ENCODE measurements at places on chromosomes 12 and 14.

DNA sequence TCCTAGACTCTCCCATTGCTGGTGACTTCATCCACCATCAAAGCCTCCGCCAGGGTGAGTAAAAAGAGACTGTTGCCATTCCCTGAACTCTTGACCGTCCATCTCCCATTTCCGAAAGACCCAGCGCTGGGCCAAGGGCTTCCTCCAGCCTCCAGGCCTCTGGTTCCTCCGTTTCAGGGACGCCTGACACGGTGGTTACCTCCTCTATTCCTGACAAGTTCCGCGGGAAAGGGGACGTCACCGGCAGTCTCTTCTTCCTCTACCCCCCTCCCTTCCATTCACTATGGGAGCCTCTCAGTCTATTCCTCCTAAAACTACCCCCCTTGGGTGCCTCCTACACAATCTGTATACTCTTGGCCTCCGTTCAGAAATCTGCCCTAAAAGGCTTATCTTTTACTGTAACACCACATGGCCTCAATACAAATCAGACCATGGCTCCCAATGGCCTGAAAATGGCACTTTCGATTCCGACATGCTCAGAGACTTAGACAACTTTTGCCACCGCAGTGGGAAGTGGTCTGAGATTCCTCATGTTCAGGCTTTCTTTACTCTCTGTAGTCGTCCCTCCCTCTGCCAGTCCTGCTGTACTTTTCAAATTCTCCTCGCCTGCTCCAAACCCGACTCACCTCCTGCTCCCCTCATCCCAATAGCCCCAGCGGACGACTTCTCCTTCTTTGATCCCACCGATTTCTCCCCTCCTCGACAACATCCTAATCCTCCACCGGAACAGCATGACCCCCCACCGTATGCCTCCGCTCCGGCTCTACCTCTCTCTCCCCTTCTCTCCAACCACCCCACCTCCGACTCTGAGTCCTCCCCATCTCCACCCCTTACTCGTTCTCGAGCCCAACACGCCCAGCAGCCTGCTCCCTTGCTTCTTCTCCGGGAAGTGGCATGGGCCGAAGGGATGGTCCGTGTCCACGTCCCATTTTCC is 70.4 kb downstream of the MOK start:
- DNase-seq = no peak

DNA sequence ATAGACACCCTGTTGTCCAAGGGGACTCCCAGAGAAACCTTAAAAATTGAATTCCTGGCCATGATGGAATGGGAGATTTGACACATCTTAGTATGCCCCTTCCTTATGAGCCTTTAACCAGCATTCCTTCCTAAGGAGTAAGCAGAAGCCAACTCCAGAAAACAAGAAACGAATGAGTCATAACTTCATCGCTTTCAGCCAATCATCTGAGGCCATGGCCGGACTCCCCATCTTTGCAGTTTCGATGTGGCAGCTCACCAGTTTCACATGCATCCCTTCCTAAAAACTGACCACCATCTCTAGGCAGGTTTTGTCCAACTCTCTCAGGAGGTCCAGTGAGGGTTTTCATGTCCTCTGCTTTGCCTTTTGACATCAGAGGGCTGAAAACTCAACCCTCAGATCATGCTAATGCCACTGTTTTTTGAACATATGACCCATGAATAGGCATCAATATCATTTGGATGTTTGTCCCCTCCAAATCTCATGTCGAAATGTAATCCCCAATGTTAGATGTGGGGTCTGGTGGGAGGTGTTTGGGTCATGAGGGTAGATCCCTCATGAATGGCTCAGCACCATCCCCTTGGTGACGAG is 19.9 kb downstream of the DAAM1 start:
- DNase-seq = no peak

- no peak for DNase-seq
Observed at GRCh38 chr14:61362072-61362750, 40.8 kb downstream of the PRKCH start.

DNA sequence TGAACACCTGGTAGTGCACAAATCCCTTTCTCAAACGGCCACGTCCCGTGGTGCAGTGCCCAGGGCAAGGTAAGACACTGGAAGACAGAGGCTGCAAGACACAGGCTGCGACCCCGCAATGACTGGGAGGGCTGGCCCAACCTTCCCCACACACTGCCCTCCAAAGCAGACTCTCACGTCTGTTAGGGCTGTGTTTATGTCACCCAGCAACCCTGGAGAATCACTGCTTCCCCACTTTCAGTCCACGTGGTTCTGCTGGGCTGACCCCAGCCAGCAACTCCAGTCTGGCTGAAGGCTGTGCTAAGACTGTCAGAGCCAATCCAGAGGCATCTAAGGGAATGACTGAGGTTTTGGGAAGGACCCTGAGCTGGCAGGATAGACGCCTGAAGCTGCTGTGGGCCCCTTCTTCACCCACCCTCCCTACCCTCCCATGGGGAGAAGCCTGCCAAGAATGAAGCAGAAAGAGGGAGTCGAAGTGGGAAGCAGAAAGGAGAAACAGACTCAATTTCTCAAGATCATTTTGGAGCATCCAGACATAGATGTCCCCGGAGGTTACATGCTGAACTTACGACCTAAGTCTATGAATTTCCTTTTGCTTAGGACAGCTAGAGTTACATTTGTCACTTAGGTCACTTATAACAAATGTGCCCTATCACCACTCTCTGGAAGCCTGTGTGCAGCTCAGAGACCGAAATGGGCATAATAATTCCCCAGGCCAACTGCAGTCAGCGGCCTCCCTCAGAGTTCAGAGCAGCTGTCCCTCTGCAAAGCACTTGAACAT is 11.7 kb downstream of the KDM2B start:
- peak; percentile 82 for DNase-seq

- no peak for DNase-seq
Observed at GRCh38 chr14:71478542-71478941, 453.7 kb upstream of the RGS6 start.

- no peak for DNase-seq
Observed at GRCh38 chr14:58954052-58954451, 234.4 kb upstream of the DAAM1 start.

DNA sequence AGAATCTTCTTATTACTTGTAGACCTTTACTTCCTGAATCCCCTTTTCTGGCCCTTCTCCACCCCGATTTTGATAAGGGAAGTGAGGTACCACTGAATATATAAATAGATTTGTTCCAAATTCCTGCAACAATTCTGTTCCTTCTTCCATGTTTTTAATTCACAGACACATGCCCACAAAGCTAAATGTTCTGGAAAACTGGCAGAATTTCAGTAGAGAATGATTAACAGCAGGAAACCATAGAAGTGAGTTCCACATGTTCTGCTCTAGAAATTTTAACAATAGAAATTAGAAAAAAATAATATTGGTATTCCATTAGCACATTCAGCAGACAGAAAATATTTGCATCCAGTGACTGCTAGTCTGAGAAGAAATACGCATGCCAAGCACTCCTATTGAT is 139.6 kb downstream of the SLC2A13 start:
- no peak for DNase-seq

DNA sequence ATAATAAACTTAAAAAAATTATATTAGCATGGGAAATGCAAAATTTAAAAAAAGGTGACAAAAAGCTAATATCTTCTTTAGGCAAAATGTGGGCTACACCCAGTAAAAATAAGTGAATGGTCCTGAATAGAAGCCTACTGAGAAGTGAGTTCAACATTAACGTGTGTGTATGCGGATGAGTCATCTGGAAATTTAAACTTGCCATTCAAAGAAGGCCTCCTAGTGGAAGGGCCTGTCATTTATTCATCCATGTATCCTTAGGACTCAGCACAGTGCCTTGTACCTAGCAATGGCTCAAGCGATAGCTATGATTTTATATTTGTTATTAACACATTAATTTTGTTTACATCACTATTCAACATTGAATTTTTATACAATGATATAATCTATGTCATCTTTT is 226.2 kb downstream of the NUBPL start:
- DNase-seq = no peak

GRCh38 chr14:39265806-39266524 is 32.2 kb downstream of the MIA2 start:
- DNase-seq = no peak

DNA sequence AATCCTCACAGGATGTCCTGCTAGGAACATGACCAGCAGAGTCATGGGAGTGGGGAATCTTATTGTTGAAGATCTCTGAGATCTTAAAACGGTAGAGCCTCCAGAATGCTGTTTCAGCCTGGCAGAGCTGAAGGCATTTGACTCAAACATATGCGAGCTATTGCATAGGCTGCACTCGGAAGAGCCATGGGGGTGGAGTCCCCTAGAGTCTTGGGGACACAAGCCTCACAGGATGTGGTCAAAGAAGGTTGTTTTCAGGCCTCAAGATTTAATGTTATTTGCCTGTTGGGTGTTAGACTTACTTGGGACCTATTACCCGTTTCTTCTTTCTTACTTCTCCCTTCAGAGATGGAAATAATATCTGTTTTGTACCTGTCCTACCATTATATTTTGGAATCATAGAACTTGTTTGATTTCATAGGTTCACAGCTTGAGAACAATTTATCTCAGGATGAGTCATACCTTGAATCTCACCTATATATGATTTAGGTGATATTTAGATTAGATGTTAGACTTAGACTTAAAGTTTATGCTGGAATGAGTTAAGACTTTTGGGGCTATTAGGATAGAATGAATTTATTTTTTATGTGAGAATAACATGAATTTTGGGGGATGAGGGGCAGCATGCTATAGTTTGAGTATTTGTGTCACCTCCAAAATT is 172.2 kb upstream of the ATP2B1 start:
- no peak for DNase-seq

DNA sequence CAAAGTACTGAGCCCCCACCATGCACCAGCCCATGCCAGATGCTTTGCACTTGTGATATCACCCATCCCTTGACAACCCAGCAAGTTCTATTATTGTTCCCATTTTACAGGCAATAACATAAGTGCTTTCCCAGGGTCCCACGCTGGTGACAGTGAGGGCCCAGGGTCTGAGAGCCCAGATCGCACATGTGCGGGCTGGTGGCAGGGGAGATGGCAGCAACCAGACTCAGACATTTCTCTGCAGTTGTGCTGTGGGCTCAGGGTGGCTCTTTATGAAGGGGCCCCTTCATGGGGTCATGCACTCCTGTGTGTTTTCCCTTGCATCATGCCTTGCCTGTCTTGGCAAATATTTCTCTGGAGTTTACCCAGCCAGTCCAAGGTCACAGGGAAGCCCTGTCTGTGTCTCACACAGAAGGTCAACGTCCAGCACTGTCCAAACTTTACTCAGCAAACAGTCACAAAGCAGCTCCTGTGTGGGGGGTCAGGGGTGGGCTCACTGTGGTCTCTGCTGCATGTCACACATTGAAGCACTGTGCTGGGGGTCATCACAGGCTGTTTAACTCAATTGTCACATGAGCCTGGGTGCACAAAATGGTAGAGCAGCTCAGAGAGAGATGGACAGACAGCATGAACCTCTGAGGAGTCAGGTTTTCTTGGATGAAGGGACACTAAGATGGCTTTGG is 12.7 kb downstream of the SERPINA5 start:
- DNase-seq = no peak

DNA sequence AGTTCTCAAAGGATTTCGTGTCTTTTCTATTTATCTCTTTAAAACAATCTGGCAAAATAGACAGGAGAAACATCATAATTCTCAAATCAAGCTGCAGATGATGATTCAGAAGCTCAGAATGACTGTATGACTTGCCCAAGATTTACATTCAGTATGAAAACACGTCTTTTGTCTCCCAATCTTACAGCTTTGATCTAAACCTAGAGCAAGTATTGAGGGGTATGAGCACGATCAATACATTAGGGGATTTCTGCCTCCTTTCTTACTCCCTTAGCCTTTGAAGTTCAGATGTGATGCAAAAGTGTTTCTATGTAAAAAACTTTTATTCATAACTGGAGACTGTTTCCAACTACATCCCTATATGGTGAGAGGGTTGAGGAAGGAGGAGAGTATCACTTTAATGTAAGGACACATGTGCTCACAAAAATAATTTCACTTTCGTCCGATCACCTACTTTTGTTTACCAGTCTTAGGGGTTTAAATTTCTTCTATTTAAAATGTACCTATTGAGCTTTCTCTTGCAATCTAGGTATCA is 454.8 kb downstream of the TMTC2 start:
- no peak for DNase-seq

DNA sequence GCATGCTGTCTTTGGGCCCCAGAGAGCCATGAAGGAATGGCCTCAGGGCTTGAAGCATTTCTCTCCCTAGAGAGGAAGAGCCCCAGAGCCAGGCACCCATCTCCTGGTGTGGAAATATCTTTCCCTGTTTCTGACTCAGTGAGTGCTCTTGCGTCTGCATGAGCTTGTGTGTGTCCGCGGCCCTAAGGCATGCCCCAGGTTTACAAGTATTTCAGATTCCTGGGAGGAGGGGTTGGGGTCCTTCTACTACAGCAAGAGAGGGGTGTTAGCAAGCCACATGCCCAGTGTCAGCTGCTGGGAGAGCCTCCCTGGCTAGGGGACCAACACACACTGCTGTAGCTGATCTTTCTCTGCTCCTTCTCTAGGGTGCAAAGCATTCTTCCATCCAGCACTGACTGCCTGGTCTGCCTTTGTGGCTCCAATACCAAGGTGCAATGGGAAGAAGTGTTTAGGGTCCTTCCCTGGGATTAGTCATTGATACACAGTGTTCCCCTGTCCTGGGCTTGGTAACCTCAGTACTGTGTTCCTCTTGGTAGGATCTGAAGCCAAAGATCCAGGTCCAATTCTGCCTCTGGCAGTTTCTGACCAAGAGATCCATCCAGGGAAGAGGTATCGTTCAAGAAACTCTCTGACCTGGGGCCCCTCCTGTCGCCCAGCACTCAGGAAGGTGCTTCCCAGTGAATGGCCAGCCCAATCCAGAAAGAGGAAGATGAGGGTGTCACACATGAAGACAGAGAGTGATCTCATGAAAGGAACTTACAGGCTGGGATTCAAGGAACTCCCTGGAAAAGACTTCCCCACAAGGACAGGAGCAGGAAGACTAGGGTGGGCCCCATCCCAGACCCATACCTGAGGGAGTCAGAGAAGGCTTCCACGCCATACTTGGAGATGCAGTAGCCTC is 3.1 kb downstream of the RDH16 start:
- DNase-seq = no peak

DNA sequence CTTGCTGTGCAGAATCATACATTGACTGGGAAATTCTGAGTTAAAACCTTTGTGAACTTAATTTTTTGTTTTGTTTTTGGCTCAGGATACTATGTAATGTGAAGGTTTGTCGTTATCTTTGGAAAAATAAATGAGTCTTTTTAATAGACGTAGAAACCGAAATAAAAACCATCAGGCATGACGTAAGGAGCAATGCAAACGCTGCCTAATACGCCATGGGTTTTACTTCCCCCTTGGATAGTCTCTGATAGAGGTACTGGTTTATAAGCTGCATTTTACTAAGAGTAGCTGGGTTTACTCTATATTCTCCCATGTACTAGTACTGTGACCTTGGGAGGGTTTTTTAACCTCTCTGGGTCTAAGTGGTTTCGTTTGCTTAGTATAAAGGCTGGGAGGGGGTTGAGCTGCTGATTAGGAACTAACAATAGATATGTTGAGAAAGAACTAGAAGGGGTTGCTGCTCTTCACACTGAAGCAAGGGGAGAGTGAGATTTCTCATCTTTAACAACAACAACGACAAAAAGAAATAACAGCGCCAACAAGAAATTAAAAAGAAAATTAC is 66.8 kb upstream of the SLCO1C1 start:
- DNase-seq = no peak

All from left hindlimb (tissue), 1 donor.